Uterus (tissue), 4 donors: ENCODE measurements at places on chromosomes 5 and 9. TPM values are rescaled to one million over a fixed set of nuclear protein-coding genes. Genes with fewer than 3 reads are reported as not detected.

- no peaks in the 10 kb centered on the region for H3K36me3 ChIP-seq
- peak overlapping the region; percentile 6 for H3K4me3 ChIP-seq
- peak overlapping the region; percentile 82 for H3K27ac ChIP-seq
- no peaks in the 10 kb centered on the region for H3K4me1 ChIP-seq
- DNase-seq: peak; percentile 71
Measured at GRCh38 chr5:81779125-81779915, 28.4 kb upstream of the SSBP2 start.

GRCh38 chr5:60490597-60491166, 209.3 kb downstream of the DEPDC1B start:
- H3K27me3 ChIP-seq: no peaks in the 10 kb centered on the region
- H3K27ac ChIP-seq: no peak overlapping the region
- no peak for DNase-seq
- H3K4me3 ChIP-seq: no peak overlapping the region
- H3K36me3 ChIP-seq: no peaks in the 10 kb centered on the region
- H3K4me1 ChIP-seq: no peaks in the 10 kb centered on the region

- DNase-seq: peak; percentile 86
- no peak overlapping the region for H3K4me3 ChIP-seq
- no peaks in the 10 kb centered on the region for H3K27me3 ChIP-seq
- peak overlapping the region; percentile 83 for H3K27ac ChIP-seq
- H3K36me3 ChIP-seq: no peaks in the 10 kb centered on the region
Measured at GRCh38 chr5:95857185-95857945, 34.8 kb upstream of the GLRX start.

DNA sequence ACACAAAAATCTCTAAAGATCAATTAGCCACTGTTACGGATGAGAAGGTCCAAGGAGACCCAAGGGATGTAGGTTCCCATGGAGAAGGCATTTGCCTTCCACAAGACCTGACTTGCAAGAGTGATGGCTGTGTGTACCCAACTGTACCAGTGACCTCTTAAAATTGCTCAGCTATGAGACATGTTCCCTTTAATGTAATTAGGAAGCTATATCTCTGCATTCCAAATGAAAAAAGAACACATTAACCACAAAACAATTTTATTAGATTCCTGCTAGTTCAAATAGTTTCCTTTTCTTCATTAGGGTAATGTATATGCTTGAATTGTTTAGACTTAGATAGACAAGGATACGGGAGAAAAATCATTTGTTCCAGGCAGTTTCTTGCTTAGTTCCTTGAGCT, 3.3 kb downstream of the OR2Y1 start:
- no peak overlapping the region for H3K27ac ChIP-seq
- H3K27me3 ChIP-seq: no peaks in the 10 kb centered on the region
- H3K4me1 ChIP-seq: no peaks in the 10 kb centered on the region
- no peak for DNase-seq

GRCh38 chr9:115649991-115650472, 503.6 kb upstream of the PAPPA start:
- peak overlapping the region; percentile 59 for H3K27ac ChIP-seq
- peak; percentile 75 for DNase-seq
- H3K36me3 ChIP-seq: no peaks in the 10 kb centered on the region
- H3K27me3 ChIP-seq: no peaks in the 10 kb centered on the region

DNA sequence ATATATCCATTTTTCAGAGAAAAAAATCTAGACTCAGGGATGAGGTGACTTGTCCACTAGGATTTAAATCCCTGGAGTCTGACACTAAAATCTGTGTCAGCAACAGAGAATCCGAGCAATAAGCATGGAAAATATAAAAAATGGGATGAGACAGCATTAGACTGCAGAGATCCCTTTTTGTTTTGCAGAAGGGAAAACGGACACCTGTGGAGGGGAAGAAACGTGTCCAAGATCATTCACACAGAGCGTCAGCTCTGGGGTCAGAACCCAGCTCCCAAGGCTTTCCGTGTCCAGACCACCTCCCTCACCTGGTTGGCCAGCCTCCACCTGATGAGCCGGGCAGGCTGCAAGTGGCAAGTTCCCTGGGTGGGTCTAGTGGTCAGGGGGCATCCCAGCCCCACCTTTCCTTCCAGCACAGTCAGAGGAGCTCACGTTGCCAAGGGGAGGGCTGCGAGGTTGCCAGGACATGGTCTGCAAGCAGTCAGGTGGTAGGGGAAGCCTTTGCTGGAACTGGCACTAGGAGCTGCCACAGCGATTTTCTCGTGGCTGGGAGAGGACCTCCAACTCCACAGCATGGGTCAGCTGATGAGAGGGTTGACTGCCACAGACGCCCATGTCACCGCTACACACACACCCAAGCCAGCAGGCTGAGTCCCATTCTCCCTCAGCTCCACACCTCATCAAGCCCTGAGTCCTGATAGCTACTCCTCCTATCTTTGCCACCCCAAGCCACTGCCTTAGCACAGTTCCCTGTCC, 65.9 kb upstream of the CPLX2 start:
- H3K4me3 ChIP-seq: no peak overlapping the region
- no peaks in the 10 kb centered on the region for H3K36me3 ChIP-seq
- no peak for DNase-seq
- no peaks in the 10 kb centered on the region for H3K4me1 ChIP-seq
- no peak overlapping the region for H3K27ac ChIP-seq
- no peaks in the 10 kb centered on the region for H3K27me3 ChIP-seq

DNA sequence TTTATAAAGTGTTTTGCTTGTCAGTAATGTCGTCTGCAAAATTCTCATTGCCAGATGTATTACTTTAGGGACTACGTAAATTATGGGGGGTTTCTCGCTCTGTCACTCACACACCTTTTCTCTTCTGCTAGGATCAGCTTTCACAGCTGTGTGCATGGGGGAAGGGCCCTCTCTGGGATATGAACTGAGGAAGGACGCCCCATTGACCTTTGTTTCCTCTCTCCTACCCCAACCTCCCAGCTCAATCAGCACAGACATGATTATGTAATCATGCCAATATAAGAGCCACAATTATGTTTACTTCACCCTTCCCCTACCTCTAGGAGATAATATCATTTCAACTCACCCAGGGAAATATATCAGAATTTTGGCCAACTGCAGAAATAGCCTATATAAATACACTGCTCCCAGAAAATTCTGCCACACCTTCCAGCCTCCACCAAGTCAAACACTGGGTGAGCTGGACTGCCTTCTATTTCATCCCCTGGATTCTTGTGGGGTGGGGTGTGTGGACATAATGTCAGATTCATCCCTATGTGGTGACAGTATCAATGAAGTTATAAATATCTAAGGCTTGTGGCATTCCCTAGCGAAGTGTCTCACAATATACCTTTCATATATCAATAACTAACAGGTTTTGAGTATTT, 12.6 kb upstream of the SEMA5A start:
- no peaks in the 10 kb centered on the region for H3K27me3 ChIP-seq
- H3K4me1 ChIP-seq: no peaks in the 10 kb centered on the region
- H3K4me3 ChIP-seq: no peak overlapping the region
- DNase-seq: no peak

DNA sequence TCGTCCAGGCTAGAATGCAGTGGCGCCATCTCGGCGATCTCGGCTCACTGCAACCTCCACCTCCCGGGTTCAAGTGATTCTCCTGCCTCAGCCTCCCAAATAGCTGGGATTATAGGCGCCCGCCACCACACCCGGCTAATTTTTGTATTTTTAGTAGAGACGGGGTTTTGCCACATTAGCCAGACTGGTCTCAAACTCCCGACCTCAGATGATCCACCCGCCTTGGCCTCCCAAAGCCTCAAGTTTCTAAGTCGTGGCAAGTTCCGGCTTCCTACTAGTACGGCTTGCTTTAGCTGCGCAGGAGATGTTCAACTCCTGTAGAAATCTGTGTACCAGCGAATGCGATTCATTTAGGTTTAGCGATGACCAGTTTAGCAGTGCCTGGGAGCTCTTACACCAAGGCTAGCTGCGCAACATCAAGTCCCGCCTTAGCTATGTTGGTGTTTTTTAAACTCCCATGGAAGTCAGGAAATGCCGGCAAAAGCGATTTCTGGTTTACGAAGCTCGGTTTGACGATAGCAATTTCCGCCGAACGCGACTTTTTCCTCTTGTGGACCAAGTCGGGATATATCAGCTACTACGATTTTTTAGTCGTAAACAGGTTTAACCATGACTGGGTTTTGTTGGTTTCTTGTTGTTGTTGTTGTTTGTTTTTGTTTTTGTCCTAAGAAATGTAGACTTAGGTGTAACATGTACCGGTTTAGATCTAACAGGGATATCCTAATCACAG, 46.4 kb downstream of the ANXA2R start:
- H3K36me3 ChIP-seq: no peaks in the 10 kb centered on the region
- DNase-seq: no peak
- peak overlapping the region; percentile 42 for H3K4me3 ChIP-seq
- peak overlapping the region; percentile 75 for H3K27ac ChIP-seq

GRCh38 chr9:116629634-116630033, 57.5 kb upstream of the TRIM32 start:
- H3K4me3 ChIP-seq: no peak overlapping the region
- no peaks in the 10 kb centered on the region for H3K4me1 ChIP-seq
- no peak for DNase-seq

DNA sequence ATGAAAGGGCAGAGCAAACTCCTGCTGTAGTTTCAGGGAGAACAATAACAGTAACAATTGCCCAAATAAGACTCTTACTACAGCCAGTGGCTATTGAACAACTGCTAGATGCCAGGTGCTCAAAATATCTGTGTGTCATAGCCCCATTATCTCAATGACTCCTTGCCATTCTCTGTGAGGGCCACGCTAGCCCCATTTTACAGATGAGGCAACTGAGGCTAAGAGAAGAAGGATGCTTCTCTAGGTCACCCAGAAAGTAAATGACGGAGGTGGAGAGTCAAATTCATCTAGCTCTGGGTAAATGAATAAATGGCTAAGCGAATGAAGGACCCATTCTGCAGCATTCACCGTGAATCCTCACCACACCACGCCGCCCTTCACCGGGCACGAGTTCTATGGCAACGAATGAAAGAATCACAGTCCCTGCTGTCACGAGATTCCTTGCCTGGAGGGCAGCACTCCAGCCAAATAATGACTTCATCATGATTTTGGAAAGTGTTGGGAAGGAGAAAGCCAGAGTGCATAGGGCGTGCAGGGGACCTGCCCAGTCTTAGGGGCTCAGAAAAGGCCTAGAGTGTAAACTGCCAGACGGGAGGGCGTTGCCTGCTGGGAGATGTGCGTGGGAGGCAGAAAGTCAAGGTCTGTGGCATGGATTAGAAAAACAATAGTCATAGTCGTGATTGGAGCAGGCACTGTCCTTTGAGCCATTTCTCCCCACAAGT, 147.2 kb downstream of the C9orf50 start:
- H3K27me3 ChIP-seq: no peaks in the 10 kb centered on the region
- H3K4me3 ChIP-seq: no peak overlapping the region
- peak; percentile 66 for DNase-seq

DNA sequence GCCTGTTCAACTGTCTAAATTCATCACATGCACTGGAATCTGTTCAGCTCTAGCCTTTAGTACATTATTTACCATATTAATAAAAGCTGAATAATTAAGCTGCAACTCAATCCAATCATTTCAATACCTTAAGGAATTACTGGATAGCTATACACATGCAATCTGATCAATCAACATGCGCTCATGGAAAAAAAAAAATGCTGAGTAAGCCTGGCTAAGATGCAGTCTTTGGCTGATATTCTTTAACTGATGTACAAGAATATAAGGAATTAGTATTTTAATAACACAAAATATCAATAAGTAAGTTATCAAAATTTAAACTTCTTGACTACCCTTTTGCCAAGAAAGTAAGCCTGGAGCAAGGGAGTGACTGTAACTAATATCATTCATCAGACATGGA, 15.9 kb downstream of the EFNA5 start:
- H3K4me3 ChIP-seq: no peak overlapping the region
- H3K27ac ChIP-seq: no peak overlapping the region
- H3K4me1 ChIP-seq: no peaks in the 10 kb centered on the region
- H3K27me3 ChIP-seq: no peaks in the 10 kb centered on the region

GRCh38 chr5:34626036-34626435, 30.1 kb upstream of the RAI14 start:
- DNase-seq: no peak
- H3K4me1 ChIP-seq: no peaks in the 10 kb centered on the region
- no peak overlapping the region for H3K27ac ChIP-seq
- no peaks in the 10 kb centered on the region for H3K36me3 ChIP-seq
- no peak overlapping the region for H3K4me3 ChIP-seq

DNA sequence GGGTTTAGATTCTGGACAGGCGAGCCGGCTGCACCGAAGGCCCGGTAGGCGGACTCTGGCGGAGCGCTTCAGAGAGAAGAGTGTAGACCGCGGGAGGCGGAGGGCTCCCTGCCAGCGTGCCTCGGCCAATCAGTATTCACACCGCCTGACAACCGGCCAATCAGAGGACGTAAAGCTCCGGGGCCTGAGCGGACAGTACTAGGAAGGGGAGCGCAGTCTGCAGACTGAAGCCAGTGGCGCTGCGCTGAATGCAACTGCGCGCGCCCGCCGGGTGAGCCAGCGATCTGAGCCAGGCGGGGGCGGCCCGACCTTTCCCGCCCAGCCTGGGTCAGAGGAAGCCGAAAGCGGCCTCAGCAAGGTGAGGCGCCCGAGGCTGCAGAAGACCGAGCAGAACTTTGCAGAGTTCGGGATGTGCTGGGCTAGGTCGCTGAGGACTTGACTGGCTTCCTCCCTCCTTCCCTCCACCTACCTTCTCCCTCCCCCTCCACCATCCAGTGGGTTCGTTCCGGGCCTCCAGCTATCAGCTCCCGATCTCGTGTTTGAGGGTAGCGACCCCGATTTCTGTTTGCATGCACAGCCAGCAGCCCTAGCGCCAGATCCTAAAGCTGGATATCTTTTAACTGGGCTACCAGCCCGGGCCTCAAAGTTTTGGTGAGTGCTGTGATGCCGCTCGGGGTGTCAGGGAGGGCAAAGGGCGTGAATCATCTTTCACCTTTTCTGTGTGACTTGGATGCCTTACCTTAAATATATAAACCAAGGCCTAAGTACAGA, at the start of gene DMRT2:
Gene DMRT2 (plus strand): TSS at position 233 of the 771 bp plus-strand sequence. CDS start 1,257 bp downstream, outside the sequence.
- peak; percentile 83 for DNase-seq
- no peak within 1 kb of the TSS for H3K27ac ChIP-seq
- no peaks in the 10 kb centered on the region for H3K4me1 ChIP-seq
- no peaks in the 10 kb centered on the region for H3K36me3 ChIP-seq
- no peak within 1 kb of the TSS for H3K4me3 ChIP-seq
- peaks cover 6% of the 10 kb centered on the region for H3K27me3 ChIP-seq

GRCh38 chr5:61463596-61463995, 131.5 kb downstream of the ZSWIM6 start:
- no peak for DNase-seq
- no peaks in the 10 kb centered on the region for H3K36me3 ChIP-seq
- peaks cover 10% of the 10 kb centered on the region for H3K4me1 ChIP-seq
- no peak overlapping the region for H3K27ac ChIP-seq
- H3K4me3 ChIP-seq: no peak overlapping the region
- no peaks in the 10 kb centered on the region for H3K27me3 ChIP-seq

- H3K27ac ChIP-seq: no peak overlapping the region
- H3K4me1 ChIP-seq: no peaks in the 10 kb centered on the region
- H3K27me3 ChIP-seq: no peaks in the 10 kb centered on the region
- no peaks in the 10 kb centered on the region for H3K36me3 ChIP-seq
- no peak overlapping the region for H3K4me3 ChIP-seq
Measured at GRCh38 chr9:19445452-19445851, 36.6 kb downstream of the ACER2 start.

The CTSV gene
- not detected for total RNA-seq

The PTGES gene
- 4.2 TPM for total RNA-seq

The PCDHA13 gene
- total RNA-seq: 0.70 TPM

The CSF1R gene
- total RNA-seq: 12.7 TPM

The CDH10 gene
- total RNA-seq: not detected

The CDH18 gene
- total RNA-seq: not detected

The TRAF1 gene
- total RNA-seq: 0.88 TPM

The CERCAM gene
- 25.1 TPM for total RNA-seq

The NPR3 gene
- 51.2 TPM for total RNA-seq

The PFN3 gene
- not detected for total RNA-seq

The C1QTNF3 gene
- 35.9 TPM for total RNA-seq

The PCDHAC1 gene
- total RNA-seq: 1.2 TPM

The SURF4 gene
- total RNA-seq: 134 TPM
